ENCODE measurements at places on chromosomes 13 and 19.

DNA sequence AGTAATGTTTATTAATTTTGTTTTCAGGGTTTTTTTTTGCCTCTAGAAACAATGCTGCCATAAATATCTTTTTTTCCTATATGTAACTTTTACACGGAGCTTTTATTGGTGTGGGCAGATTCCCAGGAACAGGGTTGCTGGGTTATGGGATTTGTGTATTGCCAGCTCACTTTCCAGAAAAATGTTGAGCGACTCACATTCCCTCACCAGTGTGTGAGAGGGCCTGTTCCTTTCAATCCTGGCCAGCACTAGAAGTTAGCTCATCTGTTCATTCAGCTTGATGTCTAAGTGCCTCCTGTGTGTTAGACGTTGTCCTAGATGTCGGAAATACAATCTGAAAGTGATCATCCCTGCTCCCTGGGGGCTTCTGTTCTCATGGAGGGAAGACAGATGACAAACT lies 2.6 kb downstream of the ZNF71 start:
- no peak for DNase-seq

DNA sequence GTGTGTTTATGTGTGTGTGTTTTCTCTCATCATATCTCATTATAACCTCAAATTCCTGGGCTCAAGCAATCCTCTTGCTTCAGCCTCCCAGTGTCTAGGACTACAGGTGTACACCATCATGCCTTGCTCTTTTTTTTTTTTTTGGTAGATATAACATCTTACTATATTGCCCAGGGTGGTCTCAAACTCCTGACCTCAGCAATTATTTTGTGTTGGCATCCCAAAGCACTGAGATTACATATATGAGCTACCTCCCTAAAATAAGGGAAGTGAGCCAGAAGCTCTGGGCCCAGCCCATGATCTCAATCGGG lies 448 bp upstream of the ZNF543 start:
- DNase-seq, result no peak

- no peak for DNase-seq
Measured at GRCh38 chr13:32720026-32720425, 133.8 kb downstream of the PDS5B start.

GRCh38 chr19:10118960-10119359 lies 739 bp downstream of the EIF3G start:
- no peak for DNase-seq

DNA sequence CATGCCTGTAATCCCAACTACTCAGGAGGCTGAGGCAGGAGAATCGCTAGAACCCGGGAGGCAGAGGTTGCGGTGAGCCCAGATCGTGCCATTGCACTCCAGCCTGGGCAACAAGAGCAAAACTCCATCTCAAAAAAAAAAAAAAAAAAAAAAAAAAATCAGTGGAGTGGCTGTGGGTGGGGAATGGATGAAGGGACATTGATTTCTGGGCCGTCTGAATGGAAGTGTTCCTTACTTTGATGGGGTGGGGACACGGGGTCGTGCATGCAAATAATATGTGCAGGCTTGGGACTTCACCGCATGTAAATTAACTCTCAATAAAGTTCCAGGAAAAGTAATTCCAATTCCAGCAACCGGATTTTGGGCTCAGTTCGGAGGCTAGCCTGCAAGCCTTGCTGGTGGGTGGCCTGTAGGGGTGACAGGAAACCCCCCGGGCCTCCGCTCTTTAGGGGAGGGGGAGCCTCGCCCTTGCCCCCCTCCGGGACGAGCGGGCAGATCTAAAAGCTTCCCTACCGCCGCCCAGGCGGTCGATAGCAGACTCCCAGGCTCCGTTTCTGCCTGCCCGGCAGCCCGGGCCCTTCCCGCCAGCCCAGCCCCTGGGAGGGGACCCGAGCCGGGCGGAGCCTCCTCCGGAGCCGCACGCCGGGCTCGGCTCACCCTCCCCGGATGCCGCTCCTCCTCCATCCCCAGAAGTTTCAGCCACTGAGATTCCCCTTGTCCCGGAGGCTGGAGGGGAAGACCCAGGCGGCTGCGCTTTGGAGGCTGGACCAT lies 48.0 kb upstream of the ADGRE5 start:
- no peak for DNase-seq

DNA sequence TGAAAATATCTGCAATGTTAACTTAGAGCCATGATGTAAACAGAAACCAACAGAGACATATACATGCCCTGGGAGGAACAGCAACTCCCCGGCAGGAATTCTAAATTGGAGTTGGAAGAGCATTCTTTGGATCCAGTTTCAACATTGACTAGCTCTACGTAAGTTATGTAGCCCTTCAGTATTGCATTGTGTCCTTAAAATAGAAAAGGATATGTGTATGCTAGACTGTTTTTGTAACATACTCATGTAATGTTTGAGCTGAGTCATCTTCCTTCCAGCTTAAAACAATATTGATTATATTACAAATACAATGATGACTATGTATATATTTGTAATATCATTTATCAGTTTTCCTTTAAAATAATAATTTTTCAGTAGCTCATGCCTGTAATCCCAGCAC lies 1422.2 kb upstream of the PCDH20 start:
- no peak for DNase-seq

DNA sequence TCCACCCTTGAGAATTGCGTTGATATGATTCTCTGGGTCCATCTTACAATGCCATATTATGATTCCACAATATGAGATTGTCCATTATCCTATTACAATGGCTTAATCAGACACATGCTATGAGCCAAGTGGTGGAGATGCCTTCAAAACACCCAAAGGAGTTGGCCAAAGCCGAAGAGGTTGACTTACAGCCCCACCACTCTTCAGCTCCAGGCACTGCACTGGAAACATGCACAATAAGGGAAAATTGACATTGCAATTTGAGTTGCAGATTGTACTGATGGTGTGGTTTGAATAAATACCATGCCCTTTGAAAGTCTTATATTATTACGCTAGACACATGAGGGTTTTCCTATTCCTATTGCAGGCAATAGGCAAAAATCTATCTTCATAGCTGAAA lies 75.4 kb upstream of the TNFSF11 start:
- no peak for DNase-seq

DNA sequence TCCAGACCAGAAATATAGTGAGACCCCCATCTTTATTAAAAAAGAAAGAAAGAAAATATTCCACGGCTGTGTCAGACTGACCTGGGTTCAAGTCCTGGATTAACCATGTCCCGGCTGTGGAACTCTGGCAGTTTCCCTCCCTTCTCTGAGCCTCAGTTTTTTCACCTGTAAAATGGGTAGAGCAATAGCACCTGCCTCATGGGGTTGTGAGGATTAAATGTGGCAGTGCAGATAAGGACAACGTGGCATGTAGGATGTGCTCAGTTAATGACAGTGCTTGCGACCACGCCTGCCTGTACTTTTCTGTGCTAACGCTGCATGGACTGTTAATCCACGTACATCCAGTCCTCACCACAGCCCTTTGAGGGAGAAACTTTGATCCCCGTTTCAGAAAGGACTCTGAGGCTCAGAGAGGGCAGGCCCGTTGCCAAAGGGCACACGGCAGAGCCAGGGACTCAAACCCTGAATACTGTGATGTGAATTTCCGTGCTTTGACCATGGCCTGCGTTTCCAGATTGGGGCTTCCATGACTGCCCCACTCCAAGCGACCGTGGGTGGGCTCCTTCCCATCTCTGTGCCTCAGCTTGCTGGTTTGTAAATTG lies 16.1 kb downstream of the SBK2 start:
- DNase-seq, result no peak

- DNase-seq, result no peak
Measured at GRCh38 chr19:28386066-28386465, 826.9 kb downstream of the UQCRFS1 start.

DNA sequence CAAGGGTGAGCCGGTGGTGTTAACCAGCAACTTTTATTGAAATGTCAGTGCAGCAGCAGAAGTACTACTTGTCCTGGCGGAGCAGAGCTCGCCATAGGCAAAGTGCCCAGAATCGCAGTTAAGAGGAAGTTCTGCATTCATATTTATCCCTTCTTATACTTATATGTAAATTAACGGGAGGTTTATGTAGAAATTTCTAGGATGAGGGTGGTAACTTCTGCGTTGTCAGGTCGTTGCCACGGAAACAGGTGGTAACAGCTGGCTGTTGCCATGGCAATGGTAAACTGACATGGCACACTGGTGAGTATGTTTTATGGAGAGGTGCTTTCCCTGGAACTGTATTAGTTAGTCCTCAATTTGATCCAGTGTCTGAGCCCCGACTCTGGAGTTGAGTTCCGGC lies 2494.9 kb upstream of the PCDH20 start:
- DNase-seq, result no peak

GRCh38 chr13:113639616-113640262 lies 18.3 kb downstream of the ATP4B start:
- no peak for DNase-seq

DNA sequence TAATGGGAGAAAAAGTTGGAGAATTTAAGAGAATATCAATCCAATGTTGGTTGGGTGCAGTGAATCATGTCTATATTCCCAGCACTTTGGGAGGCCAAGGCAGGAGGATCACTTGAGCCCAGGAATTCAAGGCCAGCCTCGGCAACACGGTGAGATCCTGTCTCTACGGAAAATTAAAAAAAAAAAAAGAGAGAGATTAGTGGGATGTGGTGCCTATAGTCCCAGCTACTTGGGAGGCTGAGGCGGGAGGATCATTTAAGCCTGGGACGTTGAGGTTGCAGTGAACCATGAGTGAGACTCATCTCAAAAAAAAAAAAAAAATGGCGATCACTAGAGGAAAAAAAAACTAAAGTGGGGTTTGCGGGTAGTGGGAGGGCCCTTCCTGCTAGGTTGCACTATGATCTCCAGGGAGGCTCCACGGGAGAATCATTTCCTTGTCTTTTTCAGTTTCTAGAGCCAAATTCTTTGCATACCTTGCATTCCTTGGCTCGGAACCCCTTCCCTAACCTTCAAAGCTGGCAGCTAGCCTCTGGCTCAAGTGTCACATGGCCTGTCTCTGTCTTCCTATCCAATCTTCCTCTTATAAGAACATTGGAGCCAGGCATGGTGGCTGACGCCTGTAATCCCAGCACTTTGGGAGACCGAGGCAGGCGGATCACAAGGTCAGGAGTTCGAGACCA lies 5.8 kb upstream of the ERCC2 start:
- no peak for DNase-seq

DNA sequence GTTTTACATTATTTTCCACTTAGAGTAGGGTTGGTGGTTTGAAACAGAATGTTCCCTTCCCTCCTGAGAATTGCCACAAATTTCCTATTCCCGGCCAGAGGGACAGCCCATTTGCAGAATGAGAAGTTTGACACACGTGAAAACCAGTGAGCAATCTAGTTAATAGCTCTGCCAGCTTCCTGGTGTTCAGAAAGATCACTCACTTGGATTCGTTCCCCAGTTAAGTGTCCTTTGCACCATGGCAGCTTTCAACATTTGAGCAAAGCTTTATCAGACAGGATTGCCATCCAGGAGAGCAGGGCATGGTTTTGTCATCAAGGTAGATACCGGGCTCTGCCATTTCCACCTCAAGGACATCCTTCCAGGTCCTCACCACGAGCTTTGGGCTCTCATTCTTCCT lies 28.2 kb downstream of the RASL11A start:
- DNase-seq, result no peak

GRCh38 chr13:43240278-43240677 lies 216.9 kb downstream of the DNAJC15 start:
- DNase-seq, result no peak

GRCh38 chr19:53908935-53909415 lies at the start of gene CACNG7:
CACNG7 (plus strand) TSS chr19:53909278; CDS start chr19:53912832, 3,554 bp downstream.
- DNase-seq, result no peak

GRCh38 chr19:33235269-33235995 lies 9.8 kb upstream of the SLC7A10 start:
- peak; percentile 79 for DNase-seq

DNA sequence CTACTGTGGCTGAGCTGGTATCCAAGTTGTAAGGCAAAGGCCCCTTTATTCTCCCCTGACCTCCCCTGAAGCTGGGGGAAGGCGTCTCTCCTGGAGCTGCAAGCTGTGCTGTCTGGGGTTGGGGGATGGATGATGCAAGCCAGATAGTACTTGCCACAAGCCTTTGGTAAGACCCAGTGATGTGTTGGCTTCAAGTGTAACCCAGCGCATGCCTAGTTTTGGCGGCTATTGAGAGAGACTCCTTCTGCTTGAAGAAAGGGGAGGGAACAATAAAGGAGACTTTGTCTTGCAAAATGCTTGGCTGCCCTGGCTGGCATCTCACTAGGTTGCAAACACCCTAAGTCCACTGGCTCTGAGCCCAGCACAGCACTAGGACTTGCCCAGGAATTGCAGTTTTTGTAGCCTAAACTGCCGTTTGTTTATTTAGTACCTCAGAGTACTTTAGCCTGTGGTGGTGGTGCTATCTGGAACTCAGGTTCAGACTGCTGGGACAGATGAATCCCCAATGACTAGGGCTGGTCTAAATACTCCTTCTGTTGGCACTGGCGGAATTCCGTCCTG lies 108.2 kb downstream of the TNFSF13B start:
- DNase-seq, result no peak

GRCh38 chr13:113288880-113289279 lies 8.2 kb upstream of the LAMP1 start:
- DNase-seq, result no peak

DNA sequence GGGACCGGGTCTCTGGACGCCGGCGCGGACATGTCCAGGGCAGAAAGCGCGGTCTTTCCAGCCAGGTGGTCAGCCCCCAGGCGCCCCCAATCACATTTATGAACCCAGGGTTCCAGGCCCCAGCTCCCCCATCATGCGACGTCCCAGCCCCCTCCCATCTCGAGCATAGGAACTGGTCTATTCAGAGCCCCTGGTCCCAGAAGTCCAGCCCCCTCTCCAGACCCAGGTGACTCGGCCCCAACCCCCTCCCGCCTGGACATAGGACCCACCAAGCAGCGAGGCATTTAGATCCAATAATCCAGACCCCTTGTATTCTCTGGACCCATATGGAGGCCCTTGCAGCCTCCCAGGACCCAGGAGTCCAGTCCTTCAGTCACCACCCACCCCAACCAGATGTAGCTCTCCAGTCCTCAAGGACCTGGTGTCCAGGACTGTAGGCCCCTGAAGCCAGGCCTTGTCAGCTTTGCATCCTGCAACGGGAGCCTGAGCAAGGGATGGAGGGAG lies 501 bp downstream of the APLP1 start:
- DNase-seq, result no peak

GRCh38 chr19:3146677-3147100 lies 10.9 kb downstream of the GNA15 start:
- DNase-seq, result peak; percentile 41
